ENCODE measurements at places on chromosomes 3 and 15.

- DNase-seq, result no peak
Measured at GRCh38 chr3:177968891-177969290, 567.3 kb upstream of the KCNMB2 start.

DNA sequence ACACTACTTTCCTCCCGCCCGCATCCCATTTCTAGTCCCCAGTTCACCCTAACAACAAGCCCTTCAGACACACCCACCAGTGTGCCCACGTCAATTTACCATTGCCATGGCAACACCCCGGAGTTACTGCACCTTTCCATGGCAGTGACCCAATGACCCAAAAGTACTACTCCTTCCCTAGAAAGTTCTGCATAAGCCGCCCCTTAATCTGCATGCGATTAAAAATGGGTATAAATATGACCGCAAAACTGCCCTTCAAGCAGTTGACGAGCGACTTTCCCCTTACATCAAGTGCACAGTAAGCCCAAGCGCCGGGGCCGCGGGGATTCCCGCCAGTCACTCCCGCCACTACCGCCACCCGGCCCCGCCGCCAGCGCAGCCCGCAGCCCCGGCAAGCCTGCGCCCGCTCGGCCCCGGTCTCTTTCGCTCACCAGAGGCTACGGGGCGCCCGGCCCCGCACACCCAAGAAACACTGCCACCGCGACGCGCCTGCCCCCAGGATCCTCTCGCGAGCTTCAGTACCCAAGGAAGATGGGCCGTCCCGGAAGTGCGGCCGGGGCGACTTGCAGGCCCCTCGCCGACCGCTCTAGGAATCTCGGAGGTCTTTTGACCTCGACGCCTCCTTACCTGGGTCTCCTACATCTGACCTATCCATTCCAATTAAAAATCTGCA is 27.2 kb upstream of the ZNF502 start:
- DNase-seq, result peak; percentile 65

GRCh38 chr3:153621953-153622352 is 459.9 kb downstream of the RAP2B start:
- no peak for DNase-seq

DNA sequence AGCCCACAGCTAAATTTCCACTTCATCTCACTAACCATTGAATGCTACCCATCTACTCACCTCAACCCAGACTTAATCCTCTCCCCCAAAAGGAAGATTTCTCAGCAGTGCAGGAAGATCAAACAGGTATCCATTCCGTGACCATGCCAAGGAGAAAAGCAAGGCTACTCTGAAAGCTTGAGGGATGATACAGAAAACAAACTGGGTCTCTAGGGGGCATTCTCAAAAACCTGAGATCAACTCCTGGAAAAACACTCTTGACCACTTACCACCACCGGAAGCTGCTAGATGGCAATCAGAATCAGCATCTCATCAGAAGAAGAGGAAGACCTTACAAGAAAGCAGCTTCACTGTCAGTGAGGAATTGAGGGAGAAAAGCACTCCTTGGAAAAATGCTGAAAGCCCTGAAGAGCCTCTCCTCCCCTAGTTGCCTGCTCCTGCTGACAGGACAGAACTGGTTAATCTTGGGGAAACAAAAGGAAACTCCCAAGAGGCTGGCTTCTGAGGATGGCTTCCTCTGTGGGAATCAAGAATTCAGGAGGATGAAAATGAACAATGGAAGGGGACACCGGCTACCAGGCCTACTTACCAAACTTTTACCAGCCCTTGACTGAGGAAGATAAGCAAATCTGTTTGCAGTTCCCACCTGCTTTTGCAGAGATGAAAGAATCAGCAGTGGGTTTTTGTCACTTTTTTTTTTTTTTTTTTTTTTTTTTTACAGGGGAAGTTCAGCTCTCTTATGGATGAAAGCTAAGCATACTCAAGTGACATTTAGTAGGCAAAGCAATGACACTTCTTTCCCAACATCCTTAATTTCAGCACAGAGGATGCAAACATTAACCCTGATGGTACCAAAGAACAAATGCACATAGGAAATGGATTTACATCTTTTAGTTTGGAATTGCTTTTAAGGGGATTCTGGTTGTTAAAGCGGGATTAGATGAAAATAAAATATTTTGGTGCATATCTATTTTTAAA is at the start of gene ATP8B4:
TSS of gene ATP8B4 (minus strand) at position 171 of the 978 bp plus-strand sequence. CDS start 12,267 bp downstream, outside the sequence.
- no peak for DNase-seq

- no peak for DNase-seq
Measured at GRCh38 chr15:36415643-36416042, 163.8 kb upstream of the CDIN1 start.

GRCh38 chr3:42216302-42216701 is 49.7 kb downstream of the CCK start:
- no peak for DNase-seq
